Stimulated activated CD8-positive, alpha-beta memory T cell treated with anti-CD3 and anti-CD28 coated beads, Interleukin-7, amount 100 ng/mL, for 4 hours (primary cell): ENCODE measurements at places on chromosomes 11 and 22.

- no peak for DNase-seq
Measured at GRCh38 chr11:15216678-15217077, 102.0 kb downstream of the INSC start.

DNA sequence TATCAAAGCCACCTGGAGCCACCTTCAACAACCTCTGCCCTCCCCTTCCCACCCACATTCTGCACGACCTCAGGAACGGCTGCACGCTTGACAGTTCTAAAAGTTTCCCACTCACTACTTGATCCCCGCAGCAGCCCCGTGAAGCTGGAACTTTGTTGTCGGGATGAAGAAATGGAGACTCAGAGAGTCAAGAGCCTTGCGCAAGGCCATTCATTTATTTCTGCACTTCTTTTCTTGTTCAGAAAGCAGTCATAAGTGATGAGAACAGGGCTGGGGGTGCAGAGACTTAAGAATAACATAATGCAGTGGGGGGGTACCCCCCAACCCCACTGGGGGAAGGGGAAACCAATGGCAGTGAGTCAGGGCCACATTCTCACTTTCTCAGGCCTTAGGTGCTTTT is 2.2 kb upstream of the ZFTA start:
- no peak for DNase-seq

- DNase-seq = no peak
Measured at GRCh38 chr22:43345761-43346301, 2.7 kb upstream of the SCUBE1 start.

- no peak for DNase-seq
Measured at GRCh38 chr11:47259232-47259977, 1.6 kb downstream of the NR1H3 start.

DNA sequence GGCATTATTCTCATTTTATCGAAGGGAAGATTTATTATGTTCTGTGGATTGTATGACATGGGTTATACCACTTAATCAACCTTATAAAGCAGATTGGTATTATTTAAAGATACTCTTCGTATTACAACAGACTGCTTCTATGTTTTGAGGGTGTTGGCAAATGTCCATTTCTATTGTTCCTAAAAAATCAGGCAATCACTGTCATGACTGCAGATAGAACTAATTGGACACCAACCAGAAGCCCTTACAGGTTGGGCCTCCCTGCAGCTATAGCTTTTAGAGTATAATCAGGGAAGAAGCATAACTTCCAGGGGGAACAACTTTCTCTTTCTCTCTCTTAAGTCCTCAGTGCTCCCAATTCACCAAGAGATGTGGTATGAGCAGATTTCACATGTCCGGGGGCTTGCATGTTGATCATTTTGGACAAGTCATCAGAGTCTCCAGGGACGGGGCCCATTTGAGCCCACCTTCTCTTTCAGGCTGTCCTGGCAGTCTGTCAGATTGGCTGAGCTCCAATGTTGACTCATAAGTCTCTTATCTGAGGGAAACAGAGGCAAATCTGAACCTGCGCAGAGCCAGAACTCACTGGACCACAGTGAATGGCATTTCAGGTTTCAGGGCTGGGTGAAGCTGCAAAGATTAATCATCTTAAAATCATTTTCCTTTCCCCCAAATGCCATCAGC is 264.0 kb upstream of the CCDC90B start:
- DNase-seq = no peak

- no peak for DNase-seq
Measured at GRCh38 chr11:1086171-1087102, 11.8 kb downstream of the MUC2 start.

GRCh38 chr22:24029304-24029703 is 18.2 kb downstream of the CABIN1 start:
- no peak for DNase-seq

DNA sequence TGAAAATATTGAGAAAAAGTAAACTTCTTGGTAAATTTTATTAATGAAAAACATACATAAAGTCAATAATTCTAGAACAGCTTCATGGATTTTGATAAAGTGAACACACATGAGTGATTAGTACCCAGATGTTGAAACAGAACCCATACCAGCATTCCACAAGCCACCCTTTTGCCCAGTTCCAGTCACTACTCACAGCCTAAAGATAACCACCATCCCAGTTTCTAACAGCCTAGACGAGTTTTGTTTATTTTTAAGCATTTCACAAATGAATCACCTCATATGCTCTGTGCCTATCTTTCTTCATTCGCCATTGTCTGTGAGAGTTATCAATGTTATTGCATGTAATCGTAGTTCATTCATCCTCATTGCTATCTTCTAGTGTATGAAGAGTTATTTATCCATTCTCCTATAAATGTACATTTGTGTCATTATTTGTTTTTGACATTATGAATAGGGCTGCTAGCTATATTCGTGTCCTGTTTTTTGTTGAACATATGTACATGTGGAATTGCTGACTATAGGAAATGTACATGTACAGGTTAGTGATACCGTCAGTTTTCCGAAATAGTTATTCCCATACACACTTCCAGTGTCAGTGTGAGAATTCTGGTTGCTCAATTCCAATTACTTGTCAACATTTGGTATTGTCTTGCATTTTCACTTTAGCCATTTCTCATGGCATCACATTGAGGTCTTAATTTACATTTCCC is 44.5 kb upstream of the TEAD1 start:
- DNase-seq = no peak

DNA sequence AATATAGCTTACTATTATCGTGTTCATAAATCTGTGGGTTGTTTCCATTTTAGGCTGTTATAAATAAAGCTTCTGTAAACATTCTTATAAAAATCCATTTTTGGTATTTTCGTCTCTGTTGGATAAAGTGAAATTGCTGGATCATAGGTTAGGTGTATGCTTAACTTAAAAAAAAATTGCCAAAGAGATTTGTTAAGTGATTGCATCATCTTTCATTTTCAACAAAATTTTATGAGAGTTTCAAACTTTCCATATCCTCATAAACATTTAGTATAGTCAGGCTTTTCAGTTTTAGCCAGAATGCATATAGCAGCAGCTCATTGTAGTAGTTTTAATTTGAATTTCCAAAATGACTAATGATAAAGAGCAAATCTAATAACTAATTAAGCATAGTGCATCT is 146.7 kb upstream of the CNTN5 start:
- no peak for DNase-seq

DNA sequence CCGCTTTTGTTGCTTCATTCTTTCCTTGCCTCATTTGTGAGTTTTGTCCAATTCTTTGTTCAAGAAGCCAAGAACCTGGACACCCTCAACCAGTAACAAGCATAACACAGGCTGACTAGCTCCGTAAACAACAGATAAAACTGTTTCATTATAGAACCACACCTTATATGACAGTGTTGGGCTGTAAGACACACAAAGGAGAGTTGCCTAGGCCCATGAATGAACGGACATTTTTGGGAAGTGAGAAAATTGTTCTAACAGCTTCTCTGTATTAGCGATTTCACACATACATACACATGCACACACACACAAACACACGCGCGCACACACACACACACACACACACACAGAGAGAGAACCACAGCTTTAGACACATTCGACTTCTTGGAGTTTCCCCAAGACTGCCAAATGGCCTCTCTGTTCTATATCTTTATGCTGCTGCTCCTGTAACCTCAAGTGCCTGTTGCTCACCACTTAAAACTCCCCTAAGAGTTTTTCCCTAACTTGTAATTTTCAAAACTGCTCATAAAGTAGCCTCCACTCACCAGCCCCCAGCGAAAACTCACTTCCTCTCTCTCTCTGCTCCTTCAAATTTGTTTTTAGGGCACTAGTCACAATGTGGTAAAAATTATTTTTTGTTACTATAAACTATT is 35.9 kb downstream of the CTSC start:
- no peak for DNase-seq

DNA sequence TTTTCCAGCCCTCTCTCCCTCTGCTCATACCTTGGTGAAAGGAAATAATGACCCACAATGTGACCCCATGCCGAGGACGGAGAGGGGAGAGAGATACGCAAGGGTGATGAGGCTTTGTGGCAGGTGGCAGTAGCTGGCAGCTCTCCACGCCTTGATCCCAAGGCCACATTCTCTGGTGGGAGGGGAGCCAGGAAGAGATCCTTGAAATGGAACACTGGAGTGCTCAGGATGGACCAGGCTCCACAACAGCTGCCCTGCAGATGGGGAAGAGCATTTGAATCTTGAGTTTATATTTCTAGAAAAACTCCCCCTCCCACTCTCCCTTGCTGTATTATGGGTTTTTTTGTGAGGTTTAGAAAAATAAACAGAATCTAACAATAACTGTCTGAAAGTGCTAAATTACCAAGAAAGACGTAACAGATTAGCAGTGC is 61.6 kb upstream of the CDON start:
- DNase-seq = no peak

DNA sequence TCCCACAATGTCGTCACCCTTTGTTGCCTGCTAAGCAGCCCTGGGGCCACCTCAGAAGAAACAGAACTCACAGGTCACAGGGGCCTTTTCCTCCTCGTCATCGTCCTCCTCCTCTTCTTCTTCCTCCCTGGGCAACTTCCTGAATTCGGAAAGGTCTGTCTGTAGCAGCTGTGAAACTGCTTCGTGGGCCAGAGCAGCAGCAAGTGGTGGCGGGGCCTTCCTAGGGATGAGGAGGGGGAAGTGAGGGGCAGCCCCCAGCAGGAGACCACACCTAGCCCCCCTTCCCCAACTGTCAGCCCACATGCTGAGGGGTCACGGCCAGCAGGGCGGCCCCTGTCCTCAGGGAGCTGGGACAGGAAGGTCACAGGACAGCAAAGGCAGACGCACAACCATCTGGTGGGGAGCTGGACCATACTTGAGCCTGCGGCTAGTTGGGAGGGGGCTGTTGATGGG is 13.2 kb downstream of the PPM1F start:
- DNase-seq = no peak

DNA sequence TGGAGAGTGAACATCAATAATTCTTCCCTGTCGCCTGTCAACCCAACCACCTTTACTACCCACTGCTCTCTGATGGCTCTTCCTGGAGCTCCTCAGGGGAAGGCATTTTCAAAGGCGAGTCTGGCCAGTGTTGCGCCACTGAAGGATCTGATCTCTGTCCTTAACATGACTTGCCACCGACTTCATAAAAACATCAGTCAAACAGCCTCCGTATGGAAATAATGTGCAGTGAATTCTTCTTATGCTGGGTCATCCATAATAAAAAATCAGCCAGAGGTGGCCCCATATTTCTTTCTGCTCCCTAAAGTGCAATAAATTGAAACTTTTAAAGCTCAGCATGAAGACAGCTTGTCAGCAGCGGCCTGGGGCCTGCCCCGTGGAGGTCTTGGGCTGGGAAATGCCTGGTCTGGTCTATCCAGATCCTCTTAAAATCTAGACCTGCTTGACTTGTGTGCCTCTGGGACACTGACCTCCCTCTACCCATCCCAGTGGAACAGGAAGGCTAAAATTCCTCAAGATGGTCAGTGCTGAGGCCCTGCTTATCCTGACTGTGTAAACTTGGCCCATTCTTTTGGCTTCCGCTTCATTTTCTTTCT is 199.5 kb downstream of the MYO18B start:
- no peak for DNase-seq
